Progenitor cell of endocrine pancreas (in vitro differentiated cells): ENCODE measurements at places on chromosomes 5 and 9.

- DNase-seq: no peak
Observed at GRCh38 chr5:161585798-161586197, 39.3 kb upstream of the GABRB2 start.

DNA sequence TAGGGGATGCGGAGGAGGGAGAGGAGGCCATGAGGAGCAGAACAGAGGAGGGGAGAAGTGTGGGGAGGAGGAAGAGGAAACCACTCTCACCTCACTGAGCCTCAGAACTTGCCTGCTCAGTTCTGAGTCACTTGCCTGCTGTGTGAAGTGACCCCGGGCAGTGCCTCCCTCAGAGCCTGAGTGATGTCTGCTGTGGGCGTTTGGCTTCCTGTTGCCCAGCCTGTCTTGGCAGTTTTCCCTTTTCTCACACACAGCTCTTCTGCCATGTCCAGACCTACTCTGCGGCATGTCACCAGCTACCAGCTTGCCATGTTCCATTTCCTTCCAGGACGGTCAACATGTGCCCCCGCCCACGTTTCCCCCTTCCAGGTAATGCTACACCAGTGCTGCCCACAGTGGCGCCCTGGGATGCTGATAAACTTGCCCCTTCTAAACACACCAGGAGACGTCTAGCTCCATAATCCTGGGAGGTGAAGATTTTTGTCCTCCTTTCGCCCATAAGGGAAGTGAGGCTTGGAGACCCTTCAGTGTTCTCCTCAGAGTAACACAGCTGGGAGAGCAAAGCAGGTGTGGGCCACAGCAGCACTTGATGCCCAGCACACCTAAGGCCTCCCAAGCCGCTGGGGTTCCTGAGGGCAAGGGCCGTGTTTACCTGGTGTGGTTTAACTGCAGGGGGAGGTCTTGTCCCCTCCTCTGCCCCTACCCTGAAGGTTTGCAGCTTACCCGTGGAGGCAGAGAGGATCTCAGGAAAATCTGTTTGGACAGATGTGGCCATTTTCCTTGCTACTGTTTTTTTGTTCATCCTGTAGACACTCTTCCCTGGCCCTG lies 63.8 kb upstream of the RNF130 start:
- DNase-seq: no peak

DNA sequence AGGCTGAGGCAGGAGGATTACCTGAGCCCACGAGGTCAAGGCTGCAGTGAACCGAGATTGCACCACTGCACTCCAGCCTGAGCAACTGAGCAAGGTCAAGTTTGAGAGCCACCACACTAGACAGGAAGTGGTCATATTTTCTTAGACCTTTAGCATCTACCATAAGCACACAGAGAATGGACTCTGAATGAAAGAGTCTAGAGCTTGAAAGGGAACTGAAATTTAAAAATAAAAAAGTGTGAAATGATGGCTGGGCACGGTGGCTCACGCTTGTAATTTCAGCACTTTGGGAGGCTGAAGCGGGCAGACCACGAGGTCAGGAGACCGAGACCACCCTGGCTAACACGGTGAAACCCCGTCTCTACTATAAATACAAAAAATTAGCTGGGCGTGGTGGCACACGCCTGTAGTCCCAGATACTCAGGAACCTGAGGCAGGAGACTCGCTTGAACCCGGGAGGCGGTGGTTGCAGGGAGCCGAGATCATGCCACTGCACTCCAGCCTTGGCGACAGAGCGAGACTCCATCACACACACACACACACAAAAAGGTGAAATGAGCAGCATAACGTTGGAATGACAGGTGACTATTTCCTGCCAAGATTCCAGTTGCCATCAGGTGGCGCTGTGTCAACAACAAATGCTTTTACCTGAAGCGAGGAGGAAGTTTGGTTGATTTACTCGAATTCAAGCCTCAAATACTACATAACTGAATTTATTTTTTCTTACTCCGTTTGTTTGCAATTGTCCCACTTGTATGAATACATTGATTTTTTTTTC lies 21.3 kb upstream of the AK3 start:
- DNase-seq: peak; percentile 62

GRCh38 chr5:72601861-72602260 lies 94.7 kb upstream of the ZNF366 start:
- DNase-seq: no peak

DNA sequence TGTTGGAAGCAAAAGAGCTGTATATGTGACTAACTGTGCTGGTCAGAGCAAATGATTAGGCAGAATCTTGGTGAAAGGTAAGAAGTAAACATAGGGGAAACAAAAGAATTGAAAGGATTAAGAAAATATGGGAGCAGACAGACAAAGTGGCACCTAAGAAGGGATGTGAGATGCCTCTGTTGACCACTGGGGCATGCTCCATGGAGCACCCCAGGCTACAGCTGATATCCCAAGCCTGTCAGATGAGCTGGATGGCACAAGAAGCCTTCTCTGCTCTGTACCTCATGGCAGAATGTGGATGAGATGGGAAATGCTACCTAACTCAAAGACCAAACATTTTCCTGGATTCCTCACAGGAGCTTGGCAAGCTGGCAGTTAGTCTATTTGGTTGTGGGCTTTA lies 89.3 kb upstream of the SLIT3 start:
- no peak for DNase-seq
